GM23338 (cell line): ENCODE measurements at places on chromosomes 2 and 18.
A peak's percentile ranks its signal among the peaks of the same experiment; 100 is the strongest.

DNA sequence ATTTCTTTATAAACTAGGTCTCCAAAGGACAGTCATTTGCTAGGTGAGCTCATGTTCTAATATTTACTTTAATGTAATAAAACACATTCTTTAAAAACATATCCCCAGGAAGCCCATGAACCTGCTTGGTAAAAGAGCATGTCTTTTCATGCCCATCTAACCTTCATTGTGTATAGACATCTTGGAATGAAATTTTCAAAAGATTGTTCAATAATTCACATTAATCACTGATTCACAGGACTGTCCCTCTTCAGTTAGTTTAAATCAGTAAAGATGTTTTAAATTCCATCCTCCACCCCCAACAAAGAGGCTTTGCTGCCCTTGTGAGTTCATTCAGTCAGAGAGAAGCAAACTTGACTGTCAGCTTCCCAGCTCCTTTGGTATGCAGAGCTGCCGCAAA lies 633.4 kb upstream of the CELF4 start:
- no peak overlapping the region for H3K4me3 ChIP-seq
- H3K27me3 ChIP-seq = no peaks in the 10 kb centered on the region
- H3K36me3 ChIP-seq = no peaks in the 10 kb centered on the region
- DNase-seq = peak; percentile 45
- H3K27ac ChIP-seq = no peak overlapping the region

DNA sequence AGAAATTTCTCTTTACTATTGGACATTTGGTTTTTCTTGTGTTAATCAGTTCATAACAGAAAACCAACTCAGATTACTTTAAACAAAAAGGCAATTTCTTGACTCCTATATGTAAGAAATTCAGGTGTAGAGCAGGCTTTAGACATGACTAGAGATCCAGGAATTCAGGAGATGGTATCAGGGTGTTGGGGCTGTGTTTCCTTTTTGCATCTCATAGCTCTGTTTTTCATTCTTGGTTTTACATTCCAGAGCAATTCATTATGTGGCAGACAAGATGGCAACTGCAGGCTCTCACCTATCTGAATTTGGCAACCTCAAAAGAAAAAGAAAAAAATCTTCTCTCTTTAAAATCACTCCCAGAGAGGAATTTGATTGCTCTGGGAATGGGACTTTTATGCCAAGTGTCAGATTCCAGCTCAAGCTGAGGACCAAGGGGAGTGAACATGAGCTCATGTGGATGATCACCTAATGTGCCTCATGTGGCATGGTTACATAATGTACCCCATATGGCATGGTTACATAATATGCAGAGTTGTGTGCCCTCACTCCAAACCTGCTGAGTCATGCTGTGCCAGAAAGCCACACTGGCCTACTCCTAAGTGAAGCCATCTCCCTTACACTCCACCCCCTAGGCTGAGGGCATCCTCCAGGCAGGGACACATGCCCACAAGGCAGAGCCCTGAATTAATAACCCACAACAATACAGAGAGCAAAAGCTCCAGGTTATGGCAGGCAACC lies 282.7 kb downstream of the MBD2 start:
- H3K27me3 ChIP-seq = no peaks in the 10 kb centered on the region
- no peak overlapping the region for H3K27ac ChIP-seq
- peak; percentile 11 for DNase-seq
- no peaks in the 10 kb centered on the region for H3K36me3 ChIP-seq
- H3K4me3 ChIP-seq = no peak overlapping the region
- H3K4me1 ChIP-seq = no peaks in the 10 kb centered on the region

- H3K4me3 ChIP-seq = no peak overlapping the region
- no peaks in the 10 kb centered on the region for H3K4me1 ChIP-seq
- no peak for DNase-seq
- no peaks in the 10 kb centered on the region for H3K27me3 ChIP-seq
These were observed 424.9 kb upstream of the UBE2E3 start for GRCh38 chr2:180555391-180555965.

DNA sequence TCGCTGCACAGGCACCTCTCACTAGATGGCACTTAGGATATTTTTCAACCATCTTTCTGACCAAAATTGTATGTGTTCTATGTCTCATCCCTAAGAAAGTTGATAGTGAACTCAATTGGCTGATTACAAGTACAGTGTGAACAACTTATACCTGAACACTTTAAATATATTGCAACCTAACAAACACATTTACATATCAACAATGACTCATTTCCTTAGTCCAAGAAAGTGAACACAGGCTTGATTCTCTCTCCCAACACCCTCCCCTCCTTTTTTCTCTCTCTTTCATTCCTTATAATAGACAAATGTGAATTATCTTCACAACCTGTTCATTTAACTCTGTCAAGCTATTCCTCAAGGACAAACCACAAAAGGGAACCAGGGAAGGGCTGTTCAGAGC lies 192.0 kb downstream of the SLC8A1 start:
- no peaks in the 10 kb centered on the region for H3K27me3 ChIP-seq
- H3K4me1 ChIP-seq = peaks cover 9% of the 10 kb centered on the region; the same call in 1 of the 2 replicates
- no peak for DNase-seq
- H3K4me3 ChIP-seq = no peak overlapping the region
